ENCODE measurements at places on chromosomes 12 and 14. TPM values are rescaled to one million over a fixed set of nuclear protein-coding genes. Genes with fewer than 3 reads are reported as not detected.

RASSF9 gene
- total RNA-seq: 1.4 TPM

TAS2R14 gene
- 1.2 TPM for total RNA-seq

ADAMTS20 gene
- 0.22 TPM for total RNA-seq

PRPH gene
- total RNA-seq: 6.9 TPM

PZP gene
- not detected for total RNA-seq

CYP27B1 gene
- 2.1 TPM for total RNA-seq

SRGAP1 gene
- total RNA-seq: 3.3 TPM

TAS2R43 gene
- total RNA-seq: not detected

HHIPL1 gene
- total RNA-seq: not detected

FOXN4 gene
- total RNA-seq: not detected

GRCh38 chr14:105853089-105853906 lies 326.9 kb downstream of the TMEM121 start:
- no peak for DNase-seq

DNA sequence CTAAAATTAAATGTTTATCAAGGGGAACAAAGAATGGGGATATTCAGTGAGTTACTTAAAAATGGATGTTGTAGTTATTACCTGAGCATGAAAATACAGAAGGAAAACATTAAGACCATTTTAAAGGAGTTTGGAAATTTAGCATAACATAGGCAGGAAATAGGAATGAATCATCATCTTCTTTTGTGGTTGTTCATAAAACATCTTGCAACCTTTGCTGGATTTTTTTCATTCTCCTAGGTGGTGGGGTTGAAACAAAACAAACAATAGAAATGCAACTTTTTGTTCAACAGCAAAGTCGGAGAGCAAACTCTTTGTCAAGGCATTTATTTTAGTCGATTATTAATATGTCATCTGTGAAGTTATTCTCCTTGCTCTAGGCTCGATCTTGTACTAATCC lies 275.1 kb downstream of the IPO8 start:
- peak; percentile 49 for DNase-seq

DNA sequence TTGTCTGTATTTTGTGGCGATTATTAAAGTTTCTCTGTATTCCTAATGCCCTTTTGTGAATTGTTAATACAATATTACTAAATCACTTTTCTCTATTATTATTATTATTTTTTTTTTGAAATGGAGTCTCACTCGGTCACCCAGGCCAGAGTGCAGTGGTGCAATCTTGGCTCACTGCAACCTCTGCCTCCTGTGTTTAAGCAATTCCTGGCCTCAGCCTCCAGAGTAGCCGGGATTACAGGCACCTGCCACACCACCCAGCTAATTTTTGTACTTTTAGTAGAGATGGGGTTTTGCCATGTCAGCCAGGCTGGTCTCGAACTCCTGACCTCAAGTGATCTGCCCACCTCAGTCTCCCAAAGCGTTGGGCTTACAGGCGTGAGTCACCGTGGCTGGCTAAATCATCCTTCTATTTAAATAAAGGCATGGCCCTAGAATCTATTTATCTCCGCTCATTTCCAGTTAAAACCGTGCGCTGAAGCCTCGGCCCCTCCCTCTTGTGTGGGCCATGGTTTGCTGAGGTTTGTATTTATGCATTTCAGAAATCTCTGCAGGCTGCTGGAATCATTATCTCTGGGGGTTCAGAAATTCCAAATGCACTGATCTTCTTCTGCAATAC lies 1136.4 kb upstream of the TMEM132C start:
- DNase-seq: no peak

GRCh38 chr12:82593143-82593542 lies 93.6 kb upstream of the TMTC2 start:
- no peak for DNase-seq

GRCh38 chr14:22336031-22336430 lies 253.0 kb downstream of the DAD1 start:
- no peak for DNase-seq

- DNase-seq: peak; percentile 67
Measured at GRCh38 chr14:76957224-76957891, 71.2 kb downstream of the IRF2BPL start.

DNA sequence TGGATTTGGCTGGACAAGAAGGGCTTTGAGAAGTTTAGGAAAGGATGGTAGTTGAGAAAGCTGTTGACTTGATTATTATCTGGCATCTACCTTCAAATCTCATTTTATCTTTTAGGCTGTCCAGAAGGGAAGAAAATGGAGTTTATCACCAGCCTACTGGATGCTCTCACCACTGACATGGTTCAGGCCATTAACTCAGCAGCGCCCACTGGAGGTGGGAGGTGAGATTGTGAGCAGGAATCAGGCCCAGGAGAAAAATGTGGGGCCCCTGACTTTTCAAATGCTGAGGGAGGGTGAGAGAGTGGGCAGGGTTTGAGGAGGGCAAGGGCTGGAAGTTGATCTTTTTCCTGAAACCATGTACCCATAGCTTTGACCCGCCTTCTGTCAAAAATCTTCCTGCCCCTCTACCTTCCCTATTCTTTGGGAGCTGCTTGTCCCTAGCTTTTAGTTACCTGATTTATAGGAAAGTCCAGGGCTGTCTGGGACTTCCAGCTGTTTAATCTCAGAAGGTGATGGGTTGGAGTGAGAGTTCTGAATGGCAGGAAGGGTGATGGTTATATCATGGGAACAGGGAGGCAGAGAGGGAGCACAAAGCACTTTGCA lies 134.2 kb downstream of the SMOC1 start:
- DNase-seq: peak; percentile 11

DNA sequence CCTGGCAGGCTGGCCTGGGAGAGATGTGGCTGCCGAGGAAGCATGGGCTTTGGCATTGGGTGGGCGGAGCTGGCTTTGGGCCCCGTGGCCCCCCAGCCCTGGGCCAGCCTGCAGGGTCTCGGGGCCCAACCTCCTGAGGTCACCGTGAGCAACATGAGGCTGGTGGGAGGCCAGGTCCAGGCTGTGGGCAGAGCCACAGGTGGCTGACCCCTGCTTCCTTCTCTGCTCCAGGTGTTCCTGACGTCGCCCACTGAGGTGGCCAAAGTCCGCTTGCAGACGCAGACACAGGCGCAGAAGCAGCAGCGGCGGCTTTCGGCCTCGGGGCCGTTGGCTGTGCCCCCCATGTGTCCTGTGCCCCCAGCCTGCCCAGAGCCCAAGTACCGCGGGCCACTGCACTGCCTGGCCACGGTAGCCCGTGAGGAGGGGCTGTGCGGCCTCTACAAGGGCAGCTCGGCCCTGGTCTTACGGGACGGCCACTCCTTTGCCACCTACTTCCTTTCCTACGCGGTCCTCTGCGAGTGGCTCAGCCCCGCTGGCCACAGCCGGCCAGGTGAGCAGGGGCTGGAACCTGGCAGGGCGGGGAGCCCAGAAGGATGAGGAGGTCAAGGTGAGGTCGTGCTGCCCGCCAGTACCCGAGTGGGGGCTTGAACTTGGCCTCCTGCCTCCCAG lies 5.5 kb downstream of the SLC25A47 start:
- DNase-seq: no peak

- no peak for DNase-seq
Measured at GRCh38 chr12:72274931-72275330, 2.8 kb downstream of the TRHDE start.

- DNase-seq: no peak
Measured at GRCh38 chr12:124993626-124994436, at the start of gene BRI3BP. BRI3BP (plus strand) TSS chr12:124993645; CDS start chr12:124993791, 146 bp downstream.

DNA sequence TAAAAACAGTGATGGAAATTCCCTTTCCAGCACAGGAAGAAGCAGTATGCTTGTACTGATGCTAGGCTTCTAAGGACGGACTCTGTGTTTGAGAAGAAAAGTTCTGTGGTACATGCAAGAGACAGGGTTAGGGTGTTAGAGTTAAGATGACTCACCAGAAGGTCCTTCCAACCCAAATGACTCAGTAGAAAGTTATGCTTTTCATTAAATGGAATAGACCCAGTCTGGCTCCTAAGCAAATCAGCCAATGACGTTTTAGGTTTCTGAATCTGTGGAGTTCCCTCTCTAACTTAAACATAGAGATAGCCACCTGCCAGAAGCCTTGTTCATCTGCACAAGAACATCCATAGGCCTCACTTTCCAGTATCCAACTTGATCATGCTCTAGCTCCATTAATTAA lies 5.7 kb downstream of the PTHLH start:
- peak; percentile 96 for DNase-seq

- DNase-seq: no peak
Measured at GRCh38 chr12:4215229-4216186, 58.1 kb upstream of the CCND2 start.

- DNase-seq: no peak
Measured at GRCh38 chr12:111349101-111349747, 19.7 kb downstream of the PHETA1 start.

GRCh38 chr12:57927086-57927485 lies 14.3 kb upstream of the ATP23 start:
- DNase-seq: no peak

GRCh38 chr12:29152981-29153630 lies 4.0 kb downstream of the FAR2 start:
- no peak for DNase-seq

- DNase-seq: no peak
Measured at GRCh38 chr12:22971247-22971646, 346.3 kb downstream of the ETNK1 start.

DNA sequence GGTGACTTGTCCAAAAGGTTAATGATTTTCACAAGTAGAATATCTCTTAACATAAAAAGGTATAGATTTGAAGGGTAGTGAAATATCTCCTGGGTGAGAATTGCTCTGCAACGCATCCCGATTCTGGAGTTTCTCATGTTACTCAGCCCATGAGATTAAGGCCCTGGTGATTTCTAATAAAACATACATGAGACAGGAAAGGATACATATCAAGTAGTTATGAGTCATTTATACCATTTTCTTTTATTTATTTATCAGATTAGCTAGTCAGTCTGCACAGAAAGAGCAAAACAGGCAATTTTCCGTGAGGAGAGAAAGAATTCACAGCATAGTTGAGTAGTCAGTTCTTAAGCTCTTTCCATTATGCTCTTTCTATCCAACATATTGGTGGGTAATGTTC lies 535.6 kb upstream of the ATP2B1 start:
- DNase-seq: no peak
